NCI-H146 (cell line): ENCODE measurements at places on chromosomes 4 and X.

DNA sequence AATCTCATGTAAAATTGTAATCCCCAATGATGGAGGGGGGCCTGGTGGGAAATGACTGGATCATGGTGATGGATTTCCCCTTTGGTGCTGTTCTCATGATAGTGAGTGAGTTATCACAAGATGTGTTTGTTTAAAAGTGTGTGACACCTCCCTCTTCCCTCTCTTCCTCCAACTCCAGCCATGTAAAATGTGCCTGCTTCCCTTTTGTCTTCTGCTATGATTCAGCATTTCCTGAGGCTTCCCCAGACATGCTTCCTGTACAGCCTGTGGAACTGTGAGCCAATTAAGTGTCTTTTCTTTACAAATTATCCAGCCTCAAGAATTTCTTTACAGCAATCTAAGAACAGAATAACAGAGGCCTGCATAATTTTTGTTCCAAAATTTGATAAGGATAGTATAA is 85.2 kb downstream of the ANAPC10 start:
- no peak for DNase-seq

DNA sequence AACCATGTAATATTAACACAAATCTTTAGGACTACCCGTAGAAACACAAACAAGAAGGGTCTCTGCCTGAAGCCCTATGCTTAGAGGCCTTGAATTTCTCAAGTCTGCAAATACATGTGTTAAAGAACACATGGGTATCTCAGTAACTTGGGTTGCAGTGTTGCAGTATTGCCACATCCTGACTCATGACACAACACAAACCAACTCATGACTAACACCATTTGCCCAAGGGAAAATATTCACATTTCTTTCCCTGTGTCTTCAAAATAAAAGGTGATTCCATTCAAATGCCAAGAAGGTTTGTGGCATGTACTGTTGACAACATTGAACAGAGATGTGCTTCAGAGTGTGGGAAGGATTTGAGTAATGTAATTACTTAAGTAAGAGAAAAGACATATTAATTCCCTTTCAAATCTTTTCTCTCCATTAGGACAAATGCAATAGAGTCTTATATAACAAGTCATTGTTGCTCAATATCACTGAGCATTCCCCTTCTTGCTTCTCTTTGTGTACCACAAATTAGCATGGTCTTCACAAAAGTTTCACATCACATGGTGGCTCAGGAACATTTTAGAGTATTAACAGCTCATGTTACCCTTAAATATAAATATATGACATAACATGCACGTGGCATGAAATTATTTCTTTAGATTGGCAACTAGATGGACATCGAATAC is 487.1 kb downstream of the STPG2 start:
- DNase-seq = no peak

- DNase-seq = no peak
Observed at GRCh38 chr4:44679060-44679459, 840 bp downstream of the GUF1 start.

DNA sequence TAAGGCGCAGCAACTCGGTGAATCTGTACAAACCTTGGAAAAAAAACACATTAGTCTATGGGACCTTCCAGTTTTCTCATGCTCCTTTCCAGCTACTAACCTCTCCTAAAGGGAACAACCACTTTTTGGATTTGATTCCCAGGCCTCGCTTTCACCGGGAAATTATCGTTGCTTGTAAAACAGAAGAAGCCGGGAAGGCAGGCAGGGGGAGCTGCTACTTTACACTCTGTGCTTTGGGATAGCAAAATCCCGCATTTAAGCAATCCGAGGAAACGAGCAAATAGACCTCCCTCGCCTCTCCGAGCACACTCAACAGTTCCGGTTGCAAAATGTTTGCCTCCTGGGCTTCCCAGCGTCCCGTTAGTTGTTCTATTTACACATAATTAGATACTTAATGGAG is 1.2 kb downstream of the CD38 start:
- no peak for DNase-seq

GRCh38 chrX:15269618-15270521 is at the start of gene ASB9:
Gene ASB9, minus strand, starts transcription at chrX:15270083. Its CDS starts 209 bp downstream, at chrX:15269874.
- DNase-seq = peak; percentile 35

DNA sequence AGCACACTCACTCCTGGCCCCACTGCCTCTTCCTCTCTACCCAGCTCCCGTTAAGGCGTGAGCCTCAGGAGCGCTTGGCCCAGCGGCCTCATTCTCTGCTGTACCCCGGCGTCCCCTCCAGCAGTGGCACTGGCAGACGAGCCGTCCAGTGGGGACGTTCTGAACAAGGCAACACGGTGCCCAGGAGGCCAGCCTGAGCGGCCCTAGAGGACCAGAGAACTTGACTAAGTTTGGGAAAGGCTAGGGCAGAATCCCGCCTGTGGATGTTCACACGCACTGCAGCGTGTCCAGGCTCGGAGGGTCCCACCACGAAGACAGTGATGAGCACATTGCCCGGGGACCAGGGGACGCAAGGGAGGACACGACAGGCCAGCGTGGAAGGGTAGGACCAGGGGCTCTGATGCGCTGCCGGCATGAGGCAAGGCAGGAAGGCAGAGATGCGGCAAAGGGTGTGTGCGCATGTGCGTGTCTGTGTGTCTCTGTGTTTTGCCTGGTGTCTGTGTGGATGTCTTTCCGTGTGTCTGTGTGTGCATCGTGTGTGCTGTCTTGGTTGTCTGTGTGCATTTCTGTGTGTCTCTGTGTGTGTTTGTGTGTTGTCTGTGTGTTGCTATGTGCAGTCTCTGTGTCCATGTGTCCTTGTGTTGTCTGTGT is 89.4 kb downstream of the ABLIM2 start:
- DNase-seq = no peak

GRCh38 chr4:24923002-24923401 is 10.2 kb upstream of the CCDC149 start:
- DNase-seq = no peak

DNA sequence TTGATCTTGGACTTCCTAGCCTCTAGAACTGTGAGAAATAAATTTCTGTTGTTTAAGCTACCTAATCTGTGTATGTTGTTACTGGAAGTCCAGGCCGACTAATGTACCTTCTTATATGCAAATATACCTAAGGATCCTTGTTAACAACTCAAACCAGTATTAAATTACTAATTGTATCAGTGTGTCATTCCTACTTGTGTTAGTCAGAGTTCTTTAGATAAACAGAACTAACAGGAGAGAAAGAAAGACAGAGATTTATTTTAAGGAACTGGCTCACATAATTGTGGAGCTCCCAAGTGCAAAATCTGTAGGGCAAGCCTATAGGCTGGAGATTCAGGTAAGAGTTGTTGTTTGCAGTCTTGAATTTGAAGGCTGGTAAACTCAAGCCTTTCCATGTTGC is 120.0 kb downstream of the ADGRL3 start:
- no peak for DNase-seq

- DNase-seq = no peak
Observed at GRCh38 chr4:119152741-119153140, 17.1 kb downstream of the MYOZ2 start.

DNA sequence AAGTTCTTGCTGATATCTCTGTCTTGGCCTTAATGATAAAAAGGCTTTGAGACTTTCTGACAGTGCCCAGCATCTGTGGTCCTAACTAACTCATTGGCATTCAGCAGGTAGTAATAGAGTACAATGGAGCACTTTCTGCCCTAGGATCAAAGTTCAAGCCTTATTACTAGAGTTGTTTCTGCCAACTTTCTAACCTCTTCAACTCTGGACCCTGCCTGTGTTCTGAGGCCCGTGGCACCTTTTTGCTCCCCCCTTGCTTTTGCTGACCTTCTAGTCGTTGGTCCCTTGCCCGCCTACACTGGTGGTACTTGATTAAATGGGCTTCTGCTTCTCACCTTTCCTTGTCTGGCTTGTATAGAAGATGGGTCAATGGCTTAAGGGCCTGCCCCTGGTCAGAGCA is 126.3 kb downstream of the PPARGC1A start:
- DNase-seq = no peak

- DNase-seq = no peak
Observed at GRCh38 chrX:129790808-129791207, 11.1 kb downstream of the SASH3 start.

GRCh38 chrX:135477576-135477975 is 42.9 kb upstream of the INTS6L start:
- DNase-seq = peak; percentile 10

- no peak for DNase-seq
Observed at GRCh38 chr4:8028884-8029568, 89.4 kb upstream of the AFAP1 start.

- no peak for DNase-seq
Observed at GRCh38 chr4:184792950-184793555, 32.7 kb downstream of the ACSL1 start.

- no peak for DNase-seq
Observed at GRCh38 chr4:58303456-58303855, 1193.3 kb upstream of the IGFBP7 start.

DNA sequence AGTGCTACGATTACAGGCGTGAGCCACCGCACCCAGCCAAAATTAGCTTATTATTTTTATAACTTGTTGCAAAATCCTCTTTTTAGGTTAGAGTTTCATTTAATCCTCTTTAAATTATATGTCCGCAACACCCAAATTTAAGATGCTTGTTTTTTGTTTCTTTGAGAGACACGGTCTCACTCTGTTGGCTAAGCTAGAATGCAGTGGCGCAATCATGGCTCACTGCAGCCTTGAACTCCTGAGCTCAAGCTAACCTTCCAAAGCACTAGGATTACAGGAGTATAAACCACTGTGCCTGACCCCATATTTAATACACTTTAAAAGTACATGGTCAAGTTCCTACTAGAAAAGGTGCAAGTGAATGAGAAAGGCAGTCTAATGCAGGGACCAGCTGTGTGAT is 2.2 kb downstream of the RBBP7 start:
- no peak for DNase-seq

DNA sequence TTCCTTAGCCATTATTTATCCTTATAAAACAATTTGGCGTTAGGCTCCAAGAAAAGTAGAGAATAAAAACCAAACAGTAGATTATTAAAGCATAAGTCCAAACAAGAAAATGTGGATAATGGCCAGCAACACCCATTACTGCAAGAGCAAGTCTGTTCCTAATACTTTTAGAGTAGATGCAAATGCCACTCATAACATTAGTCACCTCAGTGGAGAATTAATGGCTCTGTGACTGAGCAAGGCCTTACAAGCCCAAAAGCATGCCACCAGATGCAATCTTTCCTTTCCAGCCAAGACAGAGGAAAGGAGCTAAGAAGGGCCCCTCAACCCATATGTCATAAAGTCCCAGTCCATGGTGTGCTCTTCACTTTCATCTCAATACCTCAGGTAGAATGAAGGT is 373.8 kb downstream of the OPHN1 start:
- DNase-seq = no peak

GRCh38 chrX:68498508-68499379 is at the start of gene YIPF6:
Gene YIPF6, plus strand, starts transcription at chrX:68499051. Its CDS starts 16 bp downstream, at chrX:68499067.
- DNase-seq = peak; percentile 78

- peak; percentile 61 for DNase-seq
Observed at GRCh38 chrX:19514791-19515614, at the start of gene MAP3K15. Gene MAP3K15, minus strand, starts transcription at chrX:19515508. Its CDS starts 247 bp downstream, at chrX:19515261.

DNA sequence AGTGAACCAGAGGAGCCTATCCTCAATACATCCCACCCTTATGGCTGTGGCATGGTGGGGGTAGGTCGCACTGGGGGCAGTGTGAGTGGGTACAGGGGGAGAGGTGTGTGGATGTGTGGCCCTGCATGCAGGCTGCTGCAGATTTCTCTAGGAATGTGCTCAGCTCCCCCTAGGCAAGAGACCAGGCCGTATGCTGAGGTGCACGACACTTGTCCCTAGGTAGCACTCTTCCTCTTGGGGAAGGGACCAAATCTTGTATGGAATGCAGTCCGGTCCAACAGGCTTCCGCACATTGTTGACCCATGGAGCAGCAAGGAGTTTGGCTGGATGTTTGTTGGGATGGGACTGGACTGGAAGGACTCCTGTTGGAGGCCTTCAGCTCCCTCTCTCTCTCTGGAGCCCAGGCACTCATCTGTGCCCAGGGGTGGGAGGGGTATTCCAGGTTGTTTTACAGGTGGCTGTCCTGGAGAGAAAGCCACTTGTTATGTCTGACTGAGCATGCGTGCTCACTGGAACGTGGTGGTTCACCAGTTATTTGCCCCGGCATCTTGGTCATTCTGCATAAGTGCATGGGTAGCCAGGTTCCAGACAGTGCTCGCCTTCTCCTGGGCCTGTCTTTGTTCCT is 55.1 kb downstream of the NBDY start:
- DNase-seq = no peak

DNA sequence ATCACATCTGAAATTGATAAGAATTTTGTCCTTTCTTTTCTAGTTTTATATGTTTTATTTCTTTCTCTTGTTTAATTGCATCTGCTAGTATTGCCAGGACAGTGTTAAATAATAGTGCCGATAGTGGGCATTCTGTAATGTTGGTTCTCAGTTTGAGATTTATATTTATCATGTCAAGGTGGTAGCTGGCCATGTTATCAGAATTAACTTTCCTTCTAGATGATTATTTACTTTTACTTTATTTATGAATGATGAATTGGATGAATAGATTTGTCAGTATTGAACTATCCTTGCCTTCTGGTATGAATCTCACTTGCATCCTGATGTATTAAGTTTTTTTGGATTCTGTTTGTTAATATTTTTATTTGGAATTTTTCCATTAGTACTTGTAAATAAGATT is 42.7 kb downstream of the METAP1 start:
- DNase-seq = no peak

GRCh38 chr4:58274553-58274952 is 1164.4 kb upstream of the IGFBP7 start:
- DNase-seq = no peak

GRCh38 chrX:85221361-85221760 is 22.2 kb downstream of the SATL1 start:
- no peak for DNase-seq

DNA sequence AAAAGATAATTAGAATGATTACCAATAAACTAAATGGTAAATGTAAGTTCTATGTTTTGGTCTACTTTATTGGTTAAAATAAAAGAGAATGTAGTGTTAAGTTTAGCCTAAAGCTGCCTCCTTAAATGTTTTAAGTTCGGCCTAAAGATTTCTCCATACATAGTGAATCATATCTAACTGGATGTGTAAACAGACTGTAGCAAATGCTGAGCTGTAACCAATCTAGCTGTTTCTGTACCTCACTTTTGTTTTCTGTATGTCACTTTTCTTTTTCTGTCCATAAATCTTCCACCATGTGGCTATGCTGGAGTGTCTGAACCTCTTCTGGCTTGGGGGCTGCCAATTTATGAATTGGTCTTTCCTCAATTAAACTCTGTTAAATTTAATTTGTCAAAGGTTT is 121.2 kb downstream of the TBCK start:
- no peak for DNase-seq
